HCT116 (cell line): ENCODE measurements at places on chromosomes 1 and 21. TPM values are rescaled to one million over a fixed set of nuclear protein-coding genes. Genes with fewer than 3 reads are reported as not detected.

DNA sequence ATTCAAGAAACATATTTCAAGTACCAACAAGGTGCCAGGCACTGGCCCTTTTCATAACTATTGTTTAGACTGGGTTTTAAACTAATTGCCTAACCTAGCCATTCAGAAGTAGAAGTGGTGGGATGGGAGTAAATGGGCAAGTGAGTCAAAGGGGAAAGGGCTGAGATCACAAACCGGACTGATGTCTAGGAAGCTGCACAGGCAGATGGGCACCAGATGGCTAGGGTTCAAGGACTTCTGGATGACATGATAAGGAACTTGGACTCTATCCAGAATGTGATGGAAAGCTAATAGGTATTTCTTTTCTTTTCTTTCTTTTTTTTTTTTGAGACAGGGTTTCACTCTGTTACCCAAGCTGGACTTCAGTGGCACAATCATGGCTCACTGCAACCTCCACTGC is 46.6 kb downstream of the LYST start:
- DNase-seq: no peak

GRCh38 chr1:94792473-94793295 is 27.5 kb upstream of the SLC44A3 start:
- no peak for DNase-seq

The ADGRB2 gene
- 10.1 TPM for total RNA-seq

- no peak for DNase-seq
Measured at GRCh38 chr1:68217060-68217554, 15.2 kb downstream of the WLS start.

DNA sequence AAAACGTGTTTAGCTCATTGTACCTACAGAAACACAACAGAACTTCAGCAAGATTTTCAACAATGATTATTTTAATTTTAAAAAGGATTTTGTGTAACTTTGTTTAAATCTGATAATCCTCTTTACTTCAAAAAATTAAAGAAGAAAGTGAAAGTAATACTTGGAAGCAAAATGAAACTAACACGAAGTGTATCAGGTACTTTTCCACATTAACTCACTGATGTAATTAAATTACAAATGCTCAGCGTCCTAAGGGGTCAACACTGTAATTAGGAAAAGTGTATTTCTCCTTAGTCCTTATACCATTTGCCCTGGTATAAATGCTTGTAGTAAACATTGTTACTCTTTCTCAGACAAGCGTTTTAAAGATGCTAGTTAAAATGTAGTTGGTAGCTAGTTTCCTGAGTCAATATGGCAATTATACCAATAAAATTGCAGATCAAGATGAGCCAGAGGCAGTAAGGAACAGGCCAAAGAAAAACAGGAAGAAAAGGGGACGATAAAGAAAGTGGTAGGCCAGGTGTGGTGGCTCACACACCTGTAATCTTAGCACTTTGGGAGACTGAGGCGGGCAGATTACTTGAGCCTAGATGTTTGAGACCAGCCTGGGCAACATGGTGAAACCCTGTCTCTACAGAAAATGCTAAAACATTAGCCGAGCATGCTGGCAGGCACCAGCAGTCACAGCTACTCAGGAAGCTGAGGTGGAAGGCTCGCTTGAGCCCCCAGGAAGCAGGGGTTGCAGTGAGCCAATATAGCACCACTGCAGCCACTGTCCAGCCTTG is 553.0 kb downstream of the SMYD3 start:
- DNase-seq: no peak

The CD34 gene
- total RNA-seq: 0.07 TPM

The CELF3 gene
- total RNA-seq: not detected

DNA sequence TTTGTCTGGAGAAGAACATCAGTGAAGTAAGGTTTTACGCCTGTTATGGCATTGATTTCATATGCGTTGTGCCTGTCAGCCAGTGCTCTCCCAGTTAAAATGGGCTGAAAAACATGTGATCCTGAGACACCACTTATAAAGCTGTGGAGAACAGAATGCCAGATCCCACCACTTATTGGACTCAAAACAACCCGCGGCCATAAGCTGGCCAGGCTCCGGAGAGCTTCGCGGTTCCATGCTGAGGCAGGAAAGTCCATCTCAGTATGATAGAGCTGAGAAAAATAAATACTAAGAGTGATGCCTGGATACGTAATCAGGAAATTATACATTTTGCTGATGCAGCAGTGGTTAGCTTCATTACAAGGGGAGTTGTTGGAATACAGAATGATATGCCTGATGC is 5.1 kb downstream of the APOBEC4 start:
- DNase-seq: no peak

DNA sequence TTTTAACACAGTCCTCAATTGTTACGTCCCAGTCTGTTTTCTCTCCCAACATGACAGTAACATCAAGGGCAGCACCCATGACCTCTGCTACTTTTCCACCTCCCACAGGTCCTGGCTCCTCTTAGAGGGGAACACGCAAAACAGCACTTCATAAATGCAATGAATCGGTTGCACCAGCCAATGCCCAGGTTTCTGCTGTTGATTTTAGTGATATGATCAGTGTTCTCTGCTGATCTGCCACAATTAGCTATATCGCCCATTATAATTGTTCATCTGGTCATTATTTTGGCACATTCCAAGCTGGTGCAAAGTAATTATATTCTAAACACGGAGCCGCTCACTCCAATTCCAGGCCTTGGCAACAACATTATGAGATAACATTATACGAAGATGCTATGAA is 184.5 kb downstream of the KCNH1 start:
- no peak for DNase-seq

The CFAP45 gene
- total RNA-seq: 0.59 TPM

The C1orf210 gene
- total RNA-seq: 7.6 TPM

The FRRS1 gene
- 19.8 TPM for total RNA-seq

DNA sequence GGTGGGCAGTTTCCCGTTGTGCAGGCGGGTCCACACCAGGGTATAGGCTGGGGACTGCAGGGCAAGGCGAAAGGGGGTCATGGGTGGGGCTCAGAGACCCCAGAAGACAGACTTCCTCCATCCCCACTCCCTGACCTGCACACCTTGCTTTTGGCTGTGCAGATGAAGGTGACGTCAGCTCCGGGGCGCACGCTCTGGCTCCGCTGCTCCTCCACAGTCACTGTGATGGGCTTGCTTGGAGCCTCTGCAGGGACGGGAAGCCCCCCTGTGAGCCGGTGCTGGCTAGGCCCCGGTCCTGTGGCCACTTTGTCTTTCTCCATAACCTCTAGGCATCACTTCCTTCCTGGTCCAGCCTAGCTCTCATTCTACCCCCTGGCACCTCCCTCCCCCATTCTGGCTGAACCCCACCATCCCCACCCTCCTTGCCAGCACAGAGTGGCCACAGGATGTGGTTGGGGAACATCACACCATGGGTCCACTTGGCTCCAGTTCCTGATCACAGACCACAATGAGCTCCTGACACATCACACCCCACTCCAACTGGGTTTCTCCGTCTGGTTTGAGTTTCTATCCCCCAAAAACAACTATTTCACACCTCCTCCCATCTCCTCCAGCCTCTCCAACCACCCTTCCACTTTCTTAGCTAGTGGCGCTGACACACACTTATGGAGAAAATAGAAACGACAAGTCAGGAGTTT is 45.2 kb downstream of the LDLRAD2 start:
- DNase-seq: no peak

GRCh38 chr1:3940081-3940753 is 40.1 kb upstream of the C1orf174 start:
- no peak for DNase-seq

DNA sequence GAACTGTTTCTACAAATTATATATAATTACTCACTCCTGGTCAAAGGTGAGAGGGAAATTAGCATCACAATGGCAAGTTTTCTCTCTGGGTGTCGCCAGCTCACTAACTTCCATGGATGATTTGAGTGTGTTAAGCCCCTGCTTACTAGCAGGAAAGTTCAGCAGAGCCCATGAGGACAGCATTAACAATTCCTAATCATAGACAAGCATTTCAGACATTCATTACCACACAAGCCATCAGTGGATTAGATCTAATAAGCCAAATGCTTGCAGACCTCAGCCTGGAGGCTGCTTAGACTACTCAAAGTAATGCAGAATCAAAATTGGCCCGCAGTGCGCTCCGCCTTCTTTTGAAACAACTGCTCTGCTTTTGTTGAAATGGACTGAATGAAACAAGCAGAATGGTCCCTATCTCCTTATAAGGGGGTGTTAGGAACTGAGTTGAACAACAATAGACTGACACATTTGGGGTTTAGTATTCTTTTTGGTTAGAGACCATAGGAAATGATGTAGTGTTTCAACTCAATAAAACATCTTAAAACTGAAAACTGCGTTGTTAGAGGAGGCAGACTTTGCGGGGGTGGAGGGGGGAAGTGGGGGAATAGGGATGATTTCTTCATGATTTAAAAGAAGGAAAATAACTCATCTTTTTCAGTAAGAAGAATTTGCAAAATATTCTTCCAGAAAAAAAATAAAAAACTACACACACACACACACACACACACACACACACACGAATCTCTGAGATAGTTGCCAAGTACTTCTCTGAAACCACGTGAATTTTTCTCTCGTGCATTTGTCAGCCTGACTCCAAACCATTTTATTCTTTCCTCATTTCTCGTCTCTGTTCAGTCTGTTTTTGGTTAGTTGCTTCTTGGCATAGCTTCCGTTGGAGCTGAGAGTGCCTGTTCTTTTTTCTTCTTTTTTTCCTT is 54.6 kb downstream of the GORAB start:
- DNase-seq: no peak

The KRTAP7-1 gene
- not detected for total RNA-seq

The DSCAM gene
- total RNA-seq: not detected

DNA sequence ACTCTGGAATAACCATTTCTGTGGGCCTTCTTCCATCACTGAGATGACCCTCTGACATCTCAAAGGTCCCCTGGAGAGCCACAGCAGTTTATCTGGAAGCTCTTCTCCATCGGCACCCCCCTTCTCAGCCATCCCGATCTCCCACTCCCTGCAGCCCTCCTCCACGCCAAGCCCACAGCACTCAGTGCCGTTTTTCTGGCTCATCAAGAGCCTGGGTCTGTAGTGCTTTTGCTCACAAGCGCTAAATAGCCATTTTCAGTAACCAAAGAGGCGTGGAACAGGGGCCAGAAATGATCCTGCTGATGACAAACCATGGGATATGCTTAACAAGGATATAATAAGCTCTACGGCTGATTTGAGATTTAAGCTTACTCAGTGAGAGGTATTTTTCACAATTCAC is 17.6 kb downstream of the SEC16B start:
- no peak for DNase-seq

The AGMAT gene
- not detected for total RNA-seq

The S100A7 gene
- not detected for total RNA-seq

The KCNT2 gene
- not detected for total RNA-seq

- no peak for DNase-seq
Measured at GRCh38 chr1:155185783-155186066, 12.1 kb downstream of the TRIM46 start.

The SPOCD1 gene
- 5.0 TPM for total RNA-seq

GRCh38 chr1:225224287-225224686 is 203.6 kb downstream of the LBR start:
- DNase-seq: no peak

GRCh38 chr1:168887381-168887780 is 158.4 kb upstream of the DPT start:
- DNase-seq: no peak

DNA sequence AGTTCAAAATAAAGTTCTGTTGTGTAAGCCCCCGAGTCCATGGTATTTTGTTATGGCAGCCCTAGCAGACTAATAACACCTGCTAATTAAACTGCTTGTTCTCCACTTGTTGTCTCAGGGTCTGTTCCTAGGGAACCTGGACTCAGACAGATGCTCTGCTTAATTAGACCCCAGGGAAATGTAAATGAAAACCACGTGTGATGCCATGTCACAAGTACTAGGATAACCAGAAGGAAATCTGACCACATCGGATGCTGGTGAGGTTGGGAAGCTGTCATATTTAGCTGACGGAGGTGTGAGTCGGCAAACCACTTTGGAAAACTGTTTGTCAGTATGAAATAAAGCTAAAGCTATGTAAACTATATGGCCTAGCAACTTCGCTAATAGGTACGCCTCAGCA is 19.6 kb downstream of the EDN2 start:
- no peak for DNase-seq

DNA sequence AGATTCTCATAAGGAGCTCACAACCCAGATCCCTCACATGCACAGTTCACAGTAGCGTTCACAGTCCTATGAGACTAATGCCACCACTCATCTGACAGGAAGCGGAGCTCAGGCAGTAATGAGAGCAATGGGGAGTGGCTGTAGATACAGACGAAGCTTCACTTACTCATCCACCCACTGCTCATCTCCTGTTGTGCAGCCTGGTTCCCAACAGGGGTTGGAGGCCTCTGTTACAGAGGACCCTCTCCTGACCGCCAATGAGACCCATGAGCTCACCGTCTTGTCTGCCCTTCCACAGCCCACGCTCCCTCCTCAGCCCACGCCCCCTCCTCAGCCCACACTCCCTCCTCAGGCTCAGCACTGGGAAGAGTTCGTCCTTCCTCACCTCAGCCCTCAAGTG is 39.6 kb downstream of the RSPH1 start:
- no peak for DNase-seq

- no peak for DNase-seq
Measured at GRCh38 chr1:116755681-116756080, 1.5 kb downstream of the CD2 start.

DNA sequence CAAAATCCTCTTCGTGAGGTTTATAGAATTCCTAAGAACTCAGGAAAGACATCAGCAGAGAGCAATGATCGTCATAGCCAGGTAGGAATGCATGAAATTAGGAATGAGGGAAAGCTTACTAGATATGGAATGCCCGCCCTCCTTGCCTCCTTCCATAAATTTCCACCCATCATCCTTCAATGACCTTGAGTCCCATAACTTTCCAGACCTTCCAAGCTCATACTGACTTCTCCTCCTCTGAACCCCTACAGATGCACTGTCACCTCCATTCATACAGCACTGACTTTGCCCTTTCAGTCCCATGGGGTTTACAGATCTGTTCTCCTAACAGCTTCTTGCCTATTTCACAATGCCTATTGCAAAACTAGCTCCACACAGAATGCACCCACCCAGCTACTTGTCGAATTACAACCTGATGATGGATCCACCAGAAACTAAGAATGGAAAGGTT is 23.8 kb upstream of the PPP1R15B start:
- no peak for DNase-seq

The VCAM1 gene
- 0.17 TPM for total RNA-seq

- DNase-seq: peak; percentile 71
Measured at GRCh38 chr1:156421062-156421938, 52.3 kb downstream of the RHBG start.

- DNase-seq: no peak
Measured at GRCh38 chr1:221381910-221382623, 359.8 kb downstream of the DUSP10 start.

- DNase-seq: no peak
Measured at GRCh38 chr1:184433956-184434502, 47.2 kb downstream of the C1orf21 start.
